ENCODE measurements at places on chromosomes 3 and 15. TPM values are rescaled to one million over a fixed set of nuclear protein-coding genes. Genes with fewer than 3 reads are reported as not detected.

EFHB gene
- 1.7 TPM for total RNA-seq

COL6A5 gene
- 0.15 TPM for total RNA-seq

DAZL gene
- total RNA-seq: not detected

GPD1L gene
- 70.3 TPM for total RNA-seq

TGM4 gene
- not detected for total RNA-seq

SLC2A2 gene
- 0.27 TPM for total RNA-seq

Data from colonic mucosa (tissue), 4 donors.